H1 (cell line): ENCODE measurements at places on chromosomes 6 and 20. TPM values are rescaled to one million over a fixed set of nuclear protein-coding genes. Genes with fewer than 3 reads are reported as not detected.

The FAM83B gene
- 0.66 and 0.71 TPM in 2 replicates for polyA plus RNA-seq

The IP6K3 gene
- 0.73 and 0.93 TPM in 2 replicates for polyA plus RNA-seq

The FERMT1 gene
- 4.2 and 4.5 TPM in 2 replicates for polyA plus RNA-seq

The SLC32A1 gene
- polyA plus RNA-seq = 0.09 and 0.19 TPM in 2 replicates

The C6orf141 gene
- polyA plus RNA-seq = 5.9 and 7.6 TPM in 2 replicates

The PACRG gene
- 0.17 and 0.44 TPM in 2 replicates for polyA plus RNA-seq

The GGTLC1 gene
- not detected in 2 replicates for polyA plus RNA-seq
